Kidney capillary endothelial cell (primary cell): ENCODE measurements at places on chromosomes 3 and 15.

DNA sequence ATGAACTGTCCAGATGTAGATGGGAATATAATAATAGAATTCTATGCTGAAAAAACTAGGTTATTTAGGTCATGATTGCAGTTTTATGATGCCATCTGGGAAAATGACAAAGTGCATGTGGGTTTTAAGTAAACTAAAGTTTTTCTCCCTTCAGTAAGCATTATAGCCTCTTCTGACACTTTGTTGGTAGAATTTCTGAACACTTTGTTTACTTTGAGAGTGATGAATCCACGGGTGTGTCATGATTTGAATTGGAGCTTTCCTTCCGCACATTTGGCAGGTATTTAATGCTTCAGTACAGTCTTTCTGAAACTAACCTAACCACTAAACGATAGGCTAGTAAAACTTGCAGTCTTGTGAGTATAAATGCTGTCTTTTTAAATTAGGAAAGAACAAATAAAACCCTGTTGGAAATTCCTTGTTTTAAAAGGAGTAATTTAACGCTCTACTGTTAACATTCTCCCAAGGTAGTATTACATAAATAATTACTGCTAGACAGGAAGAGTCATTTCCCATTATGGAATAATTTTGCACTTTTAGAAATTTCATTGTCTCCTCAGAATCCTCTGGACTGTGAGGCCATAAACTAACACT is 7.0 kb downstream of the FILIP1L start:
- DNase-seq, result no peak

DNA sequence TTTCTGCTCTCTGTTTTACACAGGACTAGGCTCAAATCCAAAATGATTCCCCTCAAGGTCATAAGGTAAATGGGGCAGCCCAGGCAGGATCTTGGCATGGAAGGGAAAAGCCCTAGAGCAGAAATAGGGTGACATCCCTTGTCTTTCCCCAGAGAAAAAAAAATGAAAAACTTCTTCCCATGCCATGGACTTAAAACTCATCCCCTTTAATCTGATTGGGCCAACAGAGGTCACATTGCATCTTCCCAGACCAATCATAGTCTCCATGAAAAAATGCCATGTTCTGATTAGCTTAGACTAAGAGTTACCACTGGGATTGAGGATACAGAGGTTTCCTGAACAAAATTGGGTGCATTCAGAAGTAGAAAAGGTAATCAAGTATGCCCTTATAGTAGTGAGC is 241.3 kb upstream of the LRTM1 start:
- no peak for DNase-seq

GRCh38 chr3:133280586-133280985 is 119.3 kb upstream of the BFSP2 start:
- DNase-seq, result no peak

GRCh38 chr3:131350506-131350905 is 31.1 kb upstream of the NUDT16 start:
- DNase-seq, result no peak

DNA sequence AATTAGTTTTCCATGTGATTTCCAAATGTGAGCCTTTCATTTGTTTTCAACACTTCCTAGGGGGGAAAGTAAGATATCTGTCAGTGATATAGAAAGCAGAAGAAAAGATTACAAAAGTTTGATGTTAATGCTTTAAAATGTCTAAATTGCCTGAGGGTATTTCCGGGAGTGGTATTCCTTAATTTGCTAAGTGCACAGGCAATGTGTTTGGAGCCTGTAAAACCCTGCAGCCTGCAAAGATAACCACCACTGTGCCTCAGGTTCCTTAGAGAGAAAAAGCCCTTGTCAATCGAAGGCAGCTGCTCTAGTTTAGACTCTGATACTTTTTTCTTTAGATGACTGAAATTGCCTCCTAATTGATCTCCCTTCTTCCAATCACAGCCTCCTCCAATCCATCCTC is 154.9 kb downstream of the SSR3 start:
- DNase-seq, result no peak
